ENCODE measurements at places on chromosomes 6 and 20.

GRCh38 chr6:41997456-41997855, 52.9 kb upstream of the TAF8 start:
- DNase-seq, result no peak

DNA sequence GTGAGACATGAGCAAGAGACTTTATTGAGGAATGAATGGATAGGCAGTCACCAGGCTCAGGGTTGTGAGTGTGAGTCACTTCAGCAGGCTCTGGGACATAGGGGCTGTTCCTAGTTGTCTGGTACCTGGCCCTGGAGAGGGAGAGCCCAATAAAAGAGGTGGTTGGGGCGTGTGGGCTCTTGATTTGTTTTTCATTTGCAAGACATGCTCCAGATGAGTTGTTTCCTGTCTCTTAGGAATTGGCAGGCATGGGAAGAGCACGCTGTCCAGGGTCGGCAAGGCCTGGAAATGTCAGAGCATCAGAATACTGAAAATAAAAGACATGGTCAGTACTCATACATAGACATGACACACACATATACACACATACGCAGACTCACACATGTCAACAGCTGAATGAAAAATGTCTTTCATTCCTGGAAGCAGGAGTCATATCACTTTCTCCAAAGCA, 166.3 kb upstream of the SULF2 start:
- DNase-seq, result no peak

- DNase-seq, result no peak
These were observed 132.2 kb downstream of the TAF4 start for GRCh38 chr20:61933481-61933950.

DNA sequence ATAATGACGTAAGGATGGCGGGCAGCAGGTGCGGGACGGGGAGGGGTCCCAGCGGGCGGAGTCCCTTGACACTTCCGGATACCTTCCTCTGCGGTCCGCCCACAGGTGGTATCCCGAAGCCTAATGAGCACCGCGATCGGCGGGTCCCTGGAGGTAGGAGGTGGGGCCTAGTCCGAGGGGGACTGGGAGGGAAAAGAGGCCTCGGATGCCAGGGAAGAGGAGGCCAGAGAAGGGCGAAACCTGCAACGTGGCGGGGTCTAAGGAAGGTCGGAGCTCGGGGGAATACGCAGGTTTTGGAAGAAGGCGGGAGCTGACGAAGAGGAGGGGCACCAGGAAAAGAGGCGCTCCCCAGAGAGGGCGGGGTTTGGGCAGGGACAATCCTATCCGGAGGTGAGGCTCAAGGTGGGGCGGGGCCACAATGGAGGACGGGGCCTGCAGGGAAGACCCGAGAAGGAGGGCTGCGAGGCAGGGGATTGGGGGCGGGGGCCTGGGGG, 3.7 kb downstream of the PRSS16 start:
- peak; percentile 43 for DNase-seq

DNA sequence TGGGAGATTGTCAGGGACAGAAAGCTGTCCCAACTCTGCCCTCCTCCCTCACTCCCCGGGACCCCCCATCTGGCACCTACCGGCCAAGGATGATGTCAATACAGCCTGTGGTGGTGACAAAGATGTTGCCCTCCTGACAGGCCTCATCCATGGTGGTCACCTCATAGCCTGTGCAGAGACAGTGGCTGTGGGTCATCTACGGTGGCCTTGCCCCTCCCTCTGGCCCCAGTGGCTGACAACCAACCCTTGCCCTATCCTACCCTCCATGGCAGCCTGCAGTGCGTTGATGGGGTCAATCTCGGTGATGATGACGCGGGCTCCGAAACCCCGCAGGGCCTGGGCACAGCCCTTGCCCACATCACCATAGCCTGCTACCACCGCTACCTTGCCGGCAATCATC, 12.7 kb downstream of the AHCY start:
- DNase-seq, result no peak

- no peak for DNase-seq
These were observed 308.3 kb upstream of the PREP start for GRCh38 chr6:105711216-105711615.

GRCh38 chr6:23454080-23454976, 671.7 kb upstream of the NRSN1 start:
- DNase-seq, result no peak

- DNase-seq, result no peak
These were observed 78.5 kb downstream of the TTLL2 start for GRCh38 chr6:167403427-167403826.

- DNase-seq, result no peak
These were observed 39.3 kb downstream of the PHACTR3 start for GRCh38 chr20:59643615-59644061.

GRCh38 chr20:5513975-5514516, 197.3 kb upstream of the PROKR2 start:
- no peak for DNase-seq

- no peak for DNase-seq
These were observed 16.4 kb upstream of the CFAP206 start for GRCh38 chr6:87391334-87391733.

GRCh38 chr6:5674721-5675120, 332.0 kb downstream of the NRN1 start:
- no peak for DNase-seq

DNA sequence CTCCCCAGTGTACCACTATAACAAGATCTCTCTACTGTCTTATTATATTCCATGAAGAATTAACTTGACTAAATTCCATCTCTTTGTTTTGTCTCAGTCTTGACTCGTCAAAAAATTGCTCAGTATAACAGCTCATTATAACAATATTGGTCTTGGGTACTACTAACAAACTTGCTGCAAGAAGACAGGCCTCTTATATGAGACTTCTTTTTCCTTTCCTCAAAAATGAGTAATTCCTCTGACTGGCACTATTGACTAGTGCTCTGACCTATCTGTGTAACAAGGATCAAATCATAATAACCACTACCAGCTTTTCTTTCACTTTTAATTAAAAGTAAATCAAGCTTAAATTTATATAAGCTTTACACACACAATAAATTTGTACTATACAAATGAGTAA, 91.3 kb upstream of the THEMIS start:
- DNase-seq, result no peak

- DNase-seq, result no peak
These were observed 4.2 kb downstream of the PHIP start for GRCh38 chr6:79073888-79074287.

GRCh38 chr20:39112178-39112743, 150.1 kb downstream of the DHX35 start:
- DNase-seq, result no peak

GRCh38 chr6:139701695-139702094, 327.2 kb upstream of the CITED2 start:
- no peak for DNase-seq

- peak; percentile 8 for DNase-seq
These were observed 504 bp downstream of the SNTA1 start for GRCh38 chr20:33443006-33443511.

GRCh38 chr20:35568645-35569044, 26.8 kb downstream of the ERGIC3 start:
- no peak for DNase-seq

GRCh38 chr20:47258745-47259695, 97.5 kb downstream of the ZMYND8 start:
- no peak for DNase-seq

DNA sequence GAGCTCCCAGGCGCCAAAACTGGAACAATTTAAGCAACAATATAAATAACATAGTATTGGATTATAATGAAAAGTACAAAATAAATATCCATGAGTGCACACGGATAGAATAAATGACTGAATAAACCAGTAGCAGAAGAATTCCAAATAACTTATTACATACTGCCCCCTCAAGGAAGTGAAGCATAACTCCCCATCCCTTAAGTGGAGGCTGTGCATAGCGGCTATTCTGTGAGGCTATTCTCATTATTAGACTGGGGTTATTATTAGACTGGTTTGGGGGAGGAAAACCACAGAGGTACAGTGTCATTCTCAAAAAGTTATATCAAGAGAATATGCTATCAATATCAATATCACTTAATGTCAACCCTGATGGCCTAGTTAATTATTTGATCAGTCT, 94.4 kb upstream of the SIRPA start:
- DNase-seq, result no peak

DNA sequence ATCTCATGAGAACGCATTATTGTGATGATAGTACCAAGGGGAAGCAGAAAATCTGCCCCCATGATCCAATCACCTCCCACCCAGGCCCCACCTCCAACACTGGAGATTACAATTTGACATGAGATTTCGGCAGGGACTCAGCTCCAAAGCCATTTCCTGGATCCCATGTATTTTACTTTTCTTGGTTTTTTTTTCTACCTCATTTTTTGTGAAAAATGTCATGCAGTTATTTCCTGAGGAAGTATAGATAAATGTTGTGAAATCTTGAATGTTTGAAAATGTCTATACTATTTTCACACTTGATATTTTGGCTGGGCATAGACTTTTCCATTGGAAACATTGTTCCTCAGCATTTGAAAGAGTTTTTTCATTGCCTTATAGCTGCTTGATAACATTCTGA, 9.1 kb upstream of the BRPF3 start:
- no peak for DNase-seq

DNA sequence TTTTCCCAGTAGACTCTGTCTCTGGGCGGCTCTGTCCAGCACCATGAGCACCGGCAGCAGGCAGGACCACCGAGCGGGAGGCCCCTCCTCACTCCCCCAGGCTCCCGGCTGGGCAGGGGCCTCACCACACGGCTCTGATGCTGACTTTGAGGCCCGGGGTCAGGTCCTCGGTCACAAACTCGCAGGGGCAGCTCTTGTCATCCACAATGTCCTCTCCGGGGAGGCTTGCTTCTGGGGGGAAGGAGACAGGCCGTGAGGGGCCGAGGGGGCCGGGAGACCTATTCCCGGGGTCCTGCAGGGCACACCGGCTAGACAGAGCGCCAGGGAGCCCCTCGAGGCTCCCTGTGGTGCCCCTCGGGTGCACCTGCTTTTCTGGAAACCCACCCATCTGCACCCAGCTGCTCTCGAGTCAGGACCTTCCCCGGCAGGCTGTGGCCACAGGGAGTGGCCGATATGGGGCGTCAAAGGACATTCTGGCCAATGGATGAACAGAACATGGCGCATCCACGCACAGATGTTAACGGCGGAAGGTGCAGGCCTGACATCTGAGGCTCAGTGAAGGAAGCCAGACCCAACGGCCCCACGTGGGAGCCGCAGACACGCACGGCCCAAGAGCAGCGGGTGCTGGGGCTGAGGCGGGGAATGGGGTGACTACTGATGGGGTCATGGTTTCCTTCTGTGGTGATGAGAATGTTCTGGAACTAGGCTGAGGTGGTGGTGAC, 53.0 kb upstream of the CHRNA4 start:
- DNase-seq, result no peak

GRCh38 chr6:35586542-35586941, 73.8 kb upstream of the TULP1 start:
- no peak for DNase-seq

- no peak for DNase-seq
These were observed 534.8 kb downstream of the BMP2 start for GRCh38 chr20:7302250-7302649.

- DNase-seq, result no peak
These were observed 5.6 kb upstream of the VNN2 start for GRCh38 chr6:132763269-132763668.

- DNase-seq, result no peak
These were observed 13.8 kb downstream of the ECT2L start for GRCh38 chr6:138809677-138810076.

DNA sequence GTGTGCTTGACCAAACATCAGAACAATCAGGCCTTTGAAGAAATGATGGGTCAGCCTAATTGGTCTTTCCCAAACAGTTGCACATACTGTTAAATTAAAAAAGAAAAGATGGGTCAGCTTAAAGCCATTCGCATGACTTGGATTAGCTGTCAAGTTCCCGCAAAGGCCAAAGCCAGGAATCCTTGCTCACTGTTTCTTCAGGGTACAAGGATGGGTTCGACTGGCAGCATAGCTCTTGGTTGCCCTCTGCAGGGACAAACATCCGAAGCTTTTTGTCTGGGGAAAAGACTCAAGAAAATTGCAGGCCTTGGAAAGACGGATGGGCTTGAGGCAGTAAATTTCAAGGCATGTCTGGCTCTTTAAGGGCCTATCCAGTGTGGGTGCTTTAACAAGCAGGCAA, 168.0 kb downstream of the HDGFL1 start:
- DNase-seq, result no peak

GRCh38 chr20:46027245-46027853, 1.7 kb upstream of the SLC12A5 start:
- no peak for DNase-seq

DNA sequence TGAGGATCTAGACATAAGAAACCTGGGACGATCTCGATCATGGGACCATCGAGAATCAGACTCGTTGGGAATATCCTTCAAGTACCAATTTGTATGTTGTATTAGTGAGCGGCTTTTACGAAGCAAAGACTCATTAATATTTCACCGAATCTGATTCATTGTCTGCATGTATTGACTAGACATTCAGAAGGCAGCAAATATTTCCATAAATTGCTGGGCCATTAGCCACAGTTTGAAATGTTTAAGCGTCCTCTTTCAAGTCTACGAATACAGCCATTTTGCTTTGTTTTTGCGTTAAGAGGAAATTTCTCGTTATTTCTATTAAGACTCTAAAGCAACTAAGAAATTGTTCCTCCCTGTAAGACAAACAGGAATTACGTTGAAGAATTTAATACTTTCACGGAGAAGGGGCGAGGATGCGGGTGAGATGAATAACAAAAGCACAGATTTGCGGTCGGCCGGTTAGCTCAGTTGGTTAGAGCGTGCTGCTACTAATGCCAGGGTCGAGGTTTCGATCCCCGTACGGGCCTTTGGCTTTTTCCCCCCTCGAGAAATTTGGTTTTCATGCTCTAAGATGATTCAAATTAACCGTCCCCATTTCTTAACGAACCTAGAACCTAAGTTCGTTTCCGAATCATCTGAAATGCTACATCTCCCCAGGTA, 18.5 kb downstream of the POM121L2 start:
- DNase-seq, result no peak

Data from T-helper 1 cell (primary cell).